ENCODE measurements at places on chromosomes 7 and 10. TPM values are rescaled to one million over a fixed set of nuclear protein-coding genes. Genes with fewer than 3 reads are reported as not detected.

The AS3MT gene
- 0.59 TPM for polyA plus RNA-seq

The SLC26A3 gene
- not detected for polyA plus RNA-seq

The HPSE2 gene
- polyA plus RNA-seq = not detected

The ANKRD7 gene
- 5.8 TPM for polyA plus RNA-seq

The CDNF gene
- polyA plus RNA-seq = 0.27 TPM

The ANXA8L1 gene
- not detected for polyA plus RNA-seq
